Inflammatory macrophage (primary cell): ENCODE measurements at places on chromosomes 1 and 21.

GRCh38 chr1:60431593-60431992, 358.0 kb upstream of the C1orf87 start:
- DNase-seq: no peak

GRCh38 chr1:202002507-202002906, 7.9 kb upstream of the ELF3 start:
- no peak for DNase-seq

DNA sequence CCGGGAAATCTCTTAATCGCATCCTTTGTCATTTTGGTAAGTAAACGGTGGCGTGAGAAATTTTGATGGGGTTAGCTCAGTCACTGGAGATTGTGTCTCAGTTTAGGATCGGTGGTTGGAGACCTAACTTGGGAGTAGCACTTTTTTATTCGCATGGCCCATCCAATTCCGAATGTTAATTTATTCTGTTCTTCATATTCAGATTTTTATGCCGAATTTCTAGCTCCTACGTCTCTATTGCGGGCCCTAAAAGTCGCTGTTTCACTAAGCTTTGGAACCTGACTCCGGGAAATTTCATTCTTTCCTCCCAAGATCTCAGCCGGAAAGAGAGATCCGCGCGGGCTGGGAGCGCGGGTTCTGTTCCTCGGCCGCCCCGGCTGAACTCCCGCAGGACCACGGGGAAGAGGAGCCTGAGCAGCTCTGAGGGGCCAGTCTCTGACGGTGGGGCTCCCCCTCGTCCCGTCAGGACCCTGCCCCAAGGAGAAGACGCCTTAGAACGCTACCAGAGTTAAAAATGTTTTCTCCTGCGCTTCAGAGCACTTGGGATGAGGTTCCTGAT, 279.7 kb downstream of the FAM72C start:
- DNase-seq: no peak

- DNase-seq: no peak
Measured at GRCh38 chr1:40834968-40835545, 27.1 kb downstream of the CITED4 start.

DNA sequence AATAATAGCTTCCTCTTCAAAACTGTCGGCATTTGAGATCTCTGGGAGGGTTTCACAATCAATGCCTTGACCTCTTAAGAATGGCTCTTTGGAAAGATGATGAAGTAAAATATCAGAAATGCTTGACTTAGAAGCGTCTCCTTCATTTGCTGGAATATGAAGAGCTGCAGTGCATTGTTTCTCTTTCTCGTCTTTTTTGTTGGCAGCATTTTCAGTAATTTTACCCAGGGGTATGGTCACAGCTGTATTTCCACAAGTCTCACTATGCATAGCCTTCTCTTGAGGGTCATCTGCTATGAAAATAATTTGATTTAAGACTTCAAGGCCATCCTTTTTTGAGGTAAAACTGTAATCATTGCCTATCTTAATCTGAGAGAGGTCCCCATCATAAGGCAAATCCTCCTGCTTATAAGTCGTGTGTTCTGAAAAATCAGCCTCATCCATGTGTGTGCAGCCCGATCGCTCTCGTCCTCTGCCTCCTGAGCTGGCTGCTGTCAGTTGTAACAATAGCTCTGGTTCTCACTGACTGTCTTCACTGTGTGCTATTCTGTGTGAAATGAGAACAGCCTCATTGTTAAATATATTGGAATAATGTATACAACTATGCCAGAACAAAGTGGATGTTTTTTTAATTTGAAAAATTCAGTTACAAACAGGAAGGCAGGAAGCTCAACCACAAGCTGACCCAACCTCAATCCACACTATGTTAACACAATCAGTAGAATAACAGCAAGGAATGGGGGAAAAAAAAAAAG, 4.5 kb downstream of the AKNAD1 start:
- DNase-seq: peak; percentile 17

DNA sequence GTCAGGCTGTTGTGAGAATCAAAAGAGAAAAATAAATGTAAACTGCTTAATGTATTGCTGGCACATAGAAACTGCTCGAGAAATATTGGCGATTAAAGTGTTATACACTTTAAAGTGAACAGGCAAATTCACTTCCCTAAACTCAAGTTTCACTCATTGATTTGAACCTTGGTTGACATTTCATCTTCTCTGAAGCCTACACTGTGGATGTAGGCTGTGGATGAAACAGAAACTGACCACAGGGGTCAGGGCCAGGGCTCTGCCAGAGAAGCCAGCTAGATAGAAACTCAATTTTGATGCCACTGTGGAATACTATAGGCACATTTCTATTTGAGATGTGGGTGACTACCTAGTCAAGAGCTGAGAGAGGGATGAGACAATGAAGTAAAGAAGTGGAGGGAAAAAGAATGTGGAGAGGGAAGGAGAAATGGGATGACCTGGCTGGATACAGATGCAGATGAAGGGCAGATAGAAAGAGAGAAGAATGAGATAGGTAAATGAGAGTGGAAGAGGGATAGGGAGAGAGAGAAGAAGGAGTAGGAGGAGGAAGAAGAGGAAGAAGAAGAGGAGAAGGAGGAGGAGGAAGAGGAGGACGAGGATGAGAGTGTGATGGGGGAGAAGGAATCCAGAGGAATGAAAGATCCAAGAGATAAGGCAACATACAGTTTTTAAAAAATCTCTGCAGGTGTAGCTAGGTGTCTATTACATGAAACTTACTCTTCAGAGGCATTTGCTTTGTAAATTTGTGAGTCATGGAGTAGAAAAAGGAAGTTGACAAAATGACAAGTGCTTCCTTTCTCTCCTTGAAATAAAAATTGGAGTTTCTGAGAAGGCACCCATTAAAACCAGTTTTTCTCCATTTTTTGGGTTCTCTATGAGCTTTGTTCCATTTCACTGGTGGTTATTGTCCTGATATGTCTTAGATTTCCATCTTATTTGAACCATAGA, 17.4 kb upstream of the CD1D start:
- DNase-seq: peak; percentile 70

DNA sequence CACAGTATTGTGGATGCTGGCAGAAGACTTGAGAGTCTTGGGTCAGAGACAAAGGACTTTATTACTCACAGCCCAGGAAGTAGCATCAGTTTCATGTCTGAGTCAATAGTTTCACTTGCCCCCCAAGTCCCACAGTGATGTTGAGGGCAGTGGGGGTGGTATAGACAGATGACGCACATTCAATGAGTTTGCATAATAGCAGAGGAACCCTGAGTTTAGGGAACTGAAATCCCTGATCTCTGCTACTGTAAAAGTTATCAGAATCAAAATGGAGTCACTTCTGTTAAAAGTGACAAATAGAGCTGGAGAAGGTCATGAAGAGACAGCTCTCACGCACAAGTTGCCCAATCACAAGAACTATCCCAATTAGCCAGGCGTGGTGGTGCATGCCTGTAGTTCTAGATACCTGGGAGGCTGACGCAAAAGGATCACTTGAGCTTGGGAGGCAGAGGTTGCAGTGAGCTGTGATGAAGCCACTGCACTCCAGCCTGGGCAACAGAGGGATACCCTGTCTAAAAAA, 11.5 kb upstream of the HCRTR1 start:
- DNase-seq: peak; percentile 92

- peak; percentile 50 for DNase-seq
Measured at GRCh38 chr1:200281201-200281835, 128.5 kb downstream of the ZNF281 start.

GRCh38 chr1:181092883-181093458, 4.5 kb downstream of the IER5 start:
- no peak for DNase-seq

DNA sequence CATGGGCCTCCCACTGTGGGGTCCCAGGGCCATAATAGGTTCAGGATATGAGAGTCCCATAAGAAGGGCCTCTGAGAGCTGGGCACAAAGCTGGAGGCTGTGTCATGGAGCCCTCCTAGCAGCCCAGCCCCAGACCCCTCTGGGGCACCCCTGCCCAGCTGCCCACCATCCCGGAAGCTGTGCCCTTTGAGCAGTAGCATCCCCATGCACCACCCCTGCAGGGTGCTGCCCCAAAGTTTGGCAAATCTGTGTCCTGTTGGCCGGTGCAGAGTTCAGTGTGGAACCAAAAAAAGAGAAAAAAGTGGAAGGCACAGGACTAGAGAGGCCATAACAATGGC, 17.6 kb downstream of the TNNT2 start:
- no peak for DNase-seq

DNA sequence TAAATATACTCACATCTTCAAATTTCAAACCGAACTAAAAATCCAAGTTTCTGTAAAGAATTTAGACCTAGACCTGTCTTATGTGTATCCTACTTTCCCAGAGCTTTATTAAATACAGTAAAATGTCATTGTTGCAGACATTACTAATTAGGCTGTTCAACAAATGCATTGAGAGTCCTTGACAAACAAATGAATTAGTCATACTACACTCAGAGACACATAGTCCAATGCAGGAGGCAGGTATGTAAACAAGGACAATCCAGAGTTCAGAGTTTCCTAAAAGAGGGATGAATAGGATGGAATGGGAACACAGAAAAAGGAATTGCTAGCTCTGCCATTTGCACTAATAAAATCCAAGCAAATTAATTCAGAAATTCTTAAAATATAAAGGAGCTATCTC, 1.6 kb upstream of the EGLN1 start:
- DNase-seq: no peak

DNA sequence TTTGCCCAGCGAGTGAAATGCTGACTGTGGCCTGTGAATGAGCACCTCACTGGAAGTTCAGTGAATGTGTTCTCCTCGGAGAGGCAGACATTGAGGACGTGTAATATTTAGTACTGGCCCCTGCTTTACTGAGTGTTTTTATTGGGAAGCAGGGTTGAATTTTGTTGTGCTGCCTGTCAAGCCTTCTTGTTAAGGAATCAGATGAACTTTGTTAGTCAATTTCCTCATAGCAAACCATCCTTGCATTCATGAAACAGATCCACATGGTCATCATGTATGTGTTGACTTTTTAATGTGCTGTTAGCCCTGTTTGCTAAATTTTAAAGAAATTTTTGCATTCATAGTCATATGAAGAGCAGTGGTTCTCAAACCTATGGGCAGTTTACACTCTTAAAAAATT, 47.9 kb downstream of the AGPAT3 start:
- DNase-seq: no peak

DNA sequence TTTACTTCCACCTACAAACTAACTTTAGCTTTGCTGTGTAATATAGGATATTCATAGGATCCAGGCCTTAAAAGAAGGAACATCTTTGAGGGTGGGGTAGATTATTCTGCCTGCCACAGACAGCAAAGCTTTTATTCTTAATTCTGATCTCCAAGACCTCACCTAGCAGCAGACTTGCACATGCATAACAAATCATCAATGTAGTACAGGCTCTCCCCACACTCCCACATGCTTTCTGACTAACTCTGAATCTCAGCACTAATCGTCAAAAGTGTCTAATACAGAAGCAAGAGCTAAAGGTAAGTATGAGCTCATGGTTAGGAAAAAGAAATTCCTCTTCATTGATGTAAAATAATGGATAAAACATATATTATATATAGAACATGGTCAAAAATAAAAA, 1468.5 kb upstream of the B3GALT2 start:
- no peak for DNase-seq

GRCh38 chr1:85576642-85577418, 3.7 kb upstream of the CCN1 start:
- no peak for DNase-seq

- DNase-seq: no peak
Measured at GRCh38 chr1:227112538-227112937, 172.4 kb downstream of the COQ8A start.

DNA sequence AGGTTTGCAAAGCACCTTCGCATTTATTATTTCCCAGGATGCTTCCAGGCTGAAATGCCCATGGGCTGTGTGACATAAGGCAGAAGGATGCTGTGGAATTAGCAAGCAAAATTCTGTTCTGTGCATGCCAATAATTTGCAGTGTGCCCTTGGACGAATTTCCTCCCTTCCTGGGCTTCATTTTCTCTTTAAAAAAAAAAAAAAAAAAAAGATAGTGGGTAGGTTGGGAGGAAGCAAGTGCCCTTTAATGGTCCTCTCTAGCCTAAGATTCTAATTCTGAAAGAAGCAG, 2.5 kb upstream of the ID3 start:
- no peak for DNase-seq

DNA sequence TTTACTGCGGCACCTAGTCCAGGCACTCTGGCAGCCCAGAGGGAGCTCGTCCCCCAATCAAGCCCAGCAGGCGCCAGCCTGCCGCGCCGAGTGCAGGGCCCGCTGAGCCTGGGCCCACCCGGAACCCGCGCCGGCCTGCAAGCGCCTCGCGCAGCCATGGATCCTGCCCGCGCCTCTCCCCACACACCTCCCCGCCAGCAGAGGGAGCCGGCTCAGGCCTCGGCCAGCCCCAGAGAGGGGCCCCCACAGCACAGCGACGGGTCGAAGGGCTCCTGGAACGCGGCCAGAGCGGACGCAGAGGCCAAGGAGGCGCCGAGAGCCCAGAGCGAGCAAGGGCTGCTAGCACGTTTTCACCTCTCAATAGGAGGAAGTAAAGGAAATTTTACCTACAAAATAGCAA, 767.0 kb downstream of the MRPL39 start:
- DNase-seq: no peak

DNA sequence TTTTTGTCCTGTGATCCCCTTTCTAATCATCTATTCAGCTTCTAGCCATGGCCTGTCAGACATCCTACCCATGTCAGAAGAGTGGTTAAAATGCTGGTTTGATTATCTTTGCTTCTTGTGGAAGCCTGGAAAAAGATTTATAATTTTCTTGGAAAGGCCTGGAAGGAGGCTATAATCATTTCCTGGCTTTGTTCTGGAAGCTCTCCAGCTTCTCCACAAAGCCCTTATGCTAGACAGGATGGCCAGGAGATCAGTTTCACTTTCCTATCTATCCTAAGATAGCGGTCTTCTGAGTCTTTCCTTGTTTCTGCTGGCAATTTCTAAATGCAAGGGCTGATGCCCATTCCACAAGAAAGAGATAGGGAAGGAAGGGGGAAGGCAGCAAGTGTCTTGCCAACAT, 90.9 kb upstream of the SLC44A3 start:
- DNase-seq: no peak

DNA sequence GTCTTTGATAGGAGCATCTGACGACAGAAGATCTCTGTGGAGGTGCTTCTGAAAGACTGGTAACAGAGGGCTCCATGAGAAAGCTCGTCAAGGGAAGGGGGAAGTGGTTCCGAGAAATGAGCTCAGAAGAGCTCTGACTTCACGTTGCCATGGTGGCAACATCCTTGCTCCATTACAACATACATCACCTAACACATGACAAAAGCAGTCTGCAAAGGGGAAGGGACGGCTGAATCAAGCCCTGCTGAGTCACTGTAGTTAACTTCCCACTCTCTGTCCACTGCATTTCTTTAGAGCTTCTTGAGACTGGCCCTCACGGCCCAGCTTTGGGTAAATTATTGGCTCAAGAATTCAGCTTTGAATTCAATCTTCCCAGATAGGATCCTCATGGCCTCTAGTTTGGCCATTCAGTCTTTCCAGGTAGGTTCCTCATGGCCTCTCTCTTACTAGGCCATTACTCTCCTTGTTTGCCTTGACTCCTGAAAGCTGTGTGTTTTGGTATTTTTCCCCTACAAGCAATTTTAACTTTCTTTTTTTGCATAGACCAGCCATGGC, 88.0 kb upstream of the ZNF648 start:
- DNase-seq: peak; percentile 99

- DNase-seq: no peak
Measured at GRCh38 chr1:97761637-97762036, 159.2 kb downstream of the DPYD start.

GRCh38 chr1:45033356-45033755, 21.3 kb downstream of the UROD start:
- DNase-seq: no peak
